NCI-H1930 (cell line): ENCODE measurements at places on chromosomes 6 and 20.

- DNase-seq: no peak
These were observed 385.7 kb upstream of the MMS22L start for GRCh38 chr6:97668716-97669115.

GRCh38 chr20:9323622-9324021 lies 190.8 kb upstream of the LAMP5 start:
- DNase-seq: no peak

GRCh38 chr6:5681480-5681879 lies 325.2 kb downstream of the NRN1 start:
- no peak for DNase-seq

GRCh38 chr20:48326434-48326691 lies 501.4 kb downstream of the PREX1 start:
- no peak for DNase-seq

DNA sequence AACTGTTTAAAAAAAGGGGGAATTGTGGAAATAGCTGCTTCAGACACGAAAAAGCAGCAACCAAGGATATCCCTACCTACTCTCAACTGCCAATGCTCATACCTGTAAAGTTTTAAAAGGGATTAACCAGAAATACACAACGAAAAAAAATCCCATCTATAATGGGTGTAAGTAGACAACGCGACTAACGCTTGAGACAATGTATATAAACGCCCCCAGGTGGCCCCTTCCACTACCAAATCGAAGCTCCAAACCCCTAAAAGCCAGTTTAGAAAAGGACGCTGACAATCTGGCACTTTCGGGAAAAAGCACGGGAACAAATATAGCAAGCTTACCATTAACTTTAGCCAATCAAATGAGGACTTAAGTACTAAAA lies 94.5 kb upstream of the BTN3A2 start:
- no peak for DNase-seq

GRCh38 chr6:54048782-54049181 lies 62.5 kb upstream of the MLIP start:
- DNase-seq: no peak

DNA sequence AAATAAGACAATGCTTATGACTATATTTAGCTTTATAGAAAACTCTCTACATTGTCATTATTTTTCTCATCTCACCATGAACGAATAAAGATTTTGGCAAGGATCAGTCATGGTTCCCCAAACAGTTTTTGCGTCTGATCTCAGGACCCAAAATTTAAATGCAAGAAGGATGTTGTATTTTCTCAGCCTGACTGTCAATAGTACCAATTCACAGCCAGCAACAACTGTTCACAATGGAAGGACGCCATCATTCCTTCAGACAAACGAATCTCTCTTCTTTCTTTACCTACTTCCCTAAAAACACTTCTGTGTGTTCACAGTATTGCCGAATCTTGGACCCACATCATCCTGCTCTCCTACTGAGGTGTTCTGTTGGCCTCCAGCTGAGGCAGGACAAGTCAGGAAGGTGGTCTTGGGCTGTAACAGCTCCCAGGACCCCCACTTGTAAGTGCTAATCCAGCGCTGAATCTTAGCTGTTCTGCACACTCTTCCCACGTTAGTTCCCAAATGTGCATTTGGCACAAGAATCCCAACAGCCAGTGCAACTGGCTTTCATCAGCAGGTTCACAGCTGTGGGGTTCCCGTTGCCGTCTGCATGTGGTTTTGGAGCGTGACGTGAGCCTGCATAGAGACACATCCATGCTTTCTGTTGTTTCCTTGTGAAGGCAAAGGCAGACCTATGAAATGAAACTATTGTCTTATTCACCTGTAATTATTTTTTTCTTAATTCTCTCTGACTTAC lies 600.0 kb downstream of the QKI start:
- no peak for DNase-seq

- no peak for DNase-seq
These were observed 28.9 kb downstream of the PLG start for GRCh38 chr6:160730911-160731310.

DNA sequence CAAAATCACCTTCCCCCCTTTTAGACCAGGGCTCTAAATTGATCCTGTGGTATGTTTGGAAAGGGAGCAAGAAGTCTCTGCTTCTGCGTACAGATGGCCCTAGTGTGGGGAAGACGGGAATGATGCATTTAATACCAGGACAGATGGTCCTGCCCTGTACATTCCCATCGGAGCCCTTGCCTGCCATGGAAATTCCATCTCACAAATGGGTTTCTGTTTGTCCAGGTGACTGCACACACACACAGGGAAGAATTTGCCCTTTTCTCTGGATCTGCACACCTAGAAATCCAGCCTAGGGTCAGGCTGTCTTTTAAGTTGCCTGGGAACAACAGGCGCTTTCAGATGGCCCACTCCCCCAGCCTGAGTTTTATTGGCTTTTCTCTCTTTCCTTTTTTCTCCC lies 1.3 kb downstream of the MAS1 start:
- DNase-seq: no peak

DNA sequence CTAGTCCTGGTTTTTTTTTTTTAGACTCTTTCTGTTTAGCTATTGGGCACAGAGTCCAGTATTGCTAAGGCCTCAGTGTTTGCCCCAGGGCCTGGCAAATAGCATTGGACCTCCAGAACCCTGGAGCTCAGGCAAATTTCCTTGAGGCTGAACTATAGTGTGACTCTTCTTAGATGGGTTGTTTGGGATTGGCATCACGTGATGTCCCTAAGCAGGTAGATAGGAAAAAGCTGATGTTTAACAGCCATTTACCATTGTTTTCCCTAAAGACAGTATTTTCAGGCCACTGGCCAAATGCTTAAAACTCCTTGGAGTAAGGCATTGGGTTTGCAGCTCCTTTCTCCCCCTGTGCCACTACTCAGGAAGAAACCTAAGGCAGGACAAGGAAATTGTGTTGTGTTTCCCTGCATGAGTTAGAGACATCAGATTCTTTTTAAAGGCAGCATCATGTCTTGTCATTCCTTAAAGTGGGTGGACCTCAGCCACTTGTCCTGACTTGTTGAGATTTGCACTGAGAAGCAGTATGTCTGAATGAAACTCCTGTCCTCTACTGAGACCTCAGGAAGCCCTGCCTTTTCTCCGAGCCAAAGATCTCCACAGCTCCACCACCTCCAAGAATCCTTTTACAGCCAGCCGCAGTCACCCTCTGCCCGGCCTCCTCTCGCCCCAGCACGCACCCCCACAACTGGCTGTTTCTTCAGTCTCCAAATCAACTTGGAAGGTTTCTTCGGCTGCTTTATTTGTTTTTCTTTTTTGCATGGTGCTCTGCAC lies 46.2 kb upstream of the RNF144B start:
- DNase-seq: no peak

GRCh38 chr20:58660855-58661597 lies 9.9 kb downstream of the STX16 start:
- DNase-seq: no peak

GRCh38 chr6:70369332-70369950 lies 43.9 kb upstream of the FAM135A start:
- peak; percentile 37 for DNase-seq

GRCh38 chr6:57469072-57469471 lies 151.6 kb downstream of the PRIM2 start:
- no peak for DNase-seq

DNA sequence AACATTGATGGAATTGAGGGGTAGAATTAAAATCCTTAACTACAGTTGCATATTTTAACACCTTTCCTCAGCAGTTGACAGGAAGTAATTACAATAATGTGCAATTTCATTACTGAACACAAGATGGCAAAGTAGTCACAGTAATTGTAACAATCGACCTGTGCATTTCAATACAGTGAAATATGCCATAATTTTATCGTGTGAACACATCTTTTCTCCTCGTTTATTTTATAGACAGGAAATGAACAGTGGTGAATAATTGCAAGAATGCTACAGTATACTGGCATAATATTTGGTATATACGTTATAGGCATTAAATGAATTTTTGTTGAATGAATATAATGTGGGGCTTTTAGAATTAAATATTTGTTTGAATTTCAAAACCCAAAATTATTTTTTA lies 25.0 kb downstream of the CYB5R4 start:
- DNase-seq: peak; percentile 3

- no peak for DNase-seq
These were observed 375.6 kb downstream of the ZFAND3 start for GRCh38 chr6:38195113-38195635.

DNA sequence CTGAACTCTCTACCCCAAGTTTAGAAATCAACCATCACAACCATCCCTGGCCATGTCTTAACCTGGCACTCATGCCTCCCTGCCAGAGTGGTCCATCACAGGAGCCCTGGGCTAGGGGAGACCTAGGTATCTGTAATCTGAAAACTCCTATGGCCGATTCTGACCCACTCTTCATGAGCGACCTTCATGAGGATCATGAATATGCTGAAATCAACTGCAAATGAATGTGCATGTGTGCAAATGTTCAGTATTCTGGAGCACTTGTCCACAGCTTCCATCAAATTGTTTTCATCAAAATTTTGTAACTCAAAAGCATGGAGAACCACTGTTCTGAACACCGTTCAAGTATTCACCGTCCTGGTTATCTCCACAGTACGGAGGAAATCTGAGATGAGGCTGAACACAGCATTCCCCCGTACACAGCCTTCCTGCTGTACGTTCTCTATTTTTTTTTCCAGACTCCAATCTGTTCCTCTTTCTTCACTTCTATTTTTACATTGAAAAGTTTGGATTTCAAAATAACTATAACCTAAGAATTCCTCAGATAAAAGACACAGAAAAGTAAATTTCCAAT lies 17.7 kb downstream of the METTL24 start:
- DNase-seq: no peak

DNA sequence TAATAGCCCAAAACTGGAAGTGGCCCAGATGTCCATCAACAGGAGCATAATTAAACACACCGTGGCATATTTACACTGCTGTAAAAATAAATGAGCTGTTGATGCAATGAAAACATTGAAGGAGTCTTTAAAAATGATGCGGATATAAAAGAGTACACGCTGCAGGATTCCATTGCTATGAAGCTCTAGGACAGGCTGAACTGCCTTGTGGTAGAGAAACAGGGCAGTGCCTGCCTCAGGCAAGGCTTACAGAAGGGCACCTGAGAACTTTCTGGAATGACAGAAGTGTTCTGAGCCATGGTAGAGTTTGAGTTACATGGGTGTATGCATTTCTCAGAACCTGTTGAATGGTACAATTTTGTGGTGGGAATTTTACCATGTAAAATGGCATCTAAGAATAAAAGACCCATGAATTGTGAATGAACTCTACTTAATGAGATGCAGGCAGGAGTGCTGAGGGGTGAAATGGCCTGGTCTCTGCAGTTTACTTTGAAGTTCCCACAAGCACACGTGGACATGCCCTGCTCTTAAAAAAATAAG lies 45.3 kb upstream of the RIN2 start:
- no peak for DNase-seq

- DNase-seq: no peak
These were observed 49.9 kb downstream of the TGM2 start for GRCh38 chr20:38115205-38115604.

DNA sequence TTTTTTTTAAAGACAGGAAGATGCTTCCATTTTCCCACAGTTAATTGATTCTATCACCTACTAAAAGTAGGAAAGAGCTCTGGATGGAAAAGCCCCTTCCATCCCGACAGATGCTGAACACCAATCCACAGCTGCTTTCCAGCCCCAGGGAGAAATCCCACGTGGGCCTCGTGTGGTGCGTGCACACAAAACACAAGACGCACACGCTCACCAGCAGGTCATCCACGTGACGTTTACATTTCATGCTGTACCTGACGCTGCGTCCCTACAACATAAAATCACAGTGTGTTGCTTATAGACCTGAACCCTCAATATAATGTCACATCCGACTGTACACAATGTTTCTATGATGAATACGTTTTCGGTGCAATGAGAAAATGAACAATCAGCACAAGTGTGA lies 50.2 kb upstream of the DACT2 start:
- DNase-seq: no peak

DNA sequence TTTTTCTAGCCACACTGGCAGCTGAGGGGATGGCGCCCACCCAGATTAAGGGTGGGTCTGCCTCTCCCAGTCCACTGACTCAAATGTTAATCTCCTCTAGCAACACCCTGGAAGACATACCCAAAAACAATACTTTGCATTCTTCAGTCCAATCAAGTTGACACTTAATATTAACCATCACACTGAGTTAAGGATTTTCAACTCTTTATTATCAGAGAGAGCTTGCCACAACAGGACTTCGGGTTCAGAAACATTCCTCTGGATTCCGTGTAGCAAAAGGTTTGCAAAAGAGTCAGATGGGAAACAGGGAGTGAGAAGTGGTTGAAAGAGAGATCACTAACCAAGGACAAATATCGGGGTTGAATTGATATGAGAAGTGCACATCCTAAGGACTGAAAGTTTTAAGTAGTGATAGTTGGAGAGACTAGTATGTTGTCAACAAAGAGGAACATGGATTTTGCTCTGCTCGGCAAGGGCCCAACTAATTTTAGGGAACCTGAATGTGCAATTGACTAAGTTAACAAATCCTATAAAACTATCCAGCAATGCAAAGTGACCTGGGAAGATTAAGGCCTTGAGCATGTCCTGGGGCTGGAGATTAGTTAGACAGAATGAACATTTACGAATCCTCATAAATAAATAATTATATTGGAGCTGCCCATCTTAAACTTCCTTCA lies 137.0 kb upstream of the TENT5A start:
- DNase-seq: no peak

GRCh38 chr6:350371-350770 lies 41.2 kb upstream of the IRF4 start:
- DNase-seq: no peak

- no peak for DNase-seq
These were observed 43.1 kb upstream of the BEND6 start for GRCh38 chr6:56911847-56912246.

GRCh38 chr6:12537389-12537788 lies 179.2 kb upstream of the PHACTR1 start:
- DNase-seq: no peak

- no peak for DNase-seq
These were observed at the start of gene DCDC2 for GRCh38 chr6:24357336-24358218. Gene DCDC2, minus strand, starts transcription at chr6:24358059. Its CDS starts 309 bp downstream, at chr6:24357750.

GRCh38 chr6:33105386-33105785 lies 29.6 kb downstream of the HLA-DPB1 start:
- no peak for DNase-seq

DNA sequence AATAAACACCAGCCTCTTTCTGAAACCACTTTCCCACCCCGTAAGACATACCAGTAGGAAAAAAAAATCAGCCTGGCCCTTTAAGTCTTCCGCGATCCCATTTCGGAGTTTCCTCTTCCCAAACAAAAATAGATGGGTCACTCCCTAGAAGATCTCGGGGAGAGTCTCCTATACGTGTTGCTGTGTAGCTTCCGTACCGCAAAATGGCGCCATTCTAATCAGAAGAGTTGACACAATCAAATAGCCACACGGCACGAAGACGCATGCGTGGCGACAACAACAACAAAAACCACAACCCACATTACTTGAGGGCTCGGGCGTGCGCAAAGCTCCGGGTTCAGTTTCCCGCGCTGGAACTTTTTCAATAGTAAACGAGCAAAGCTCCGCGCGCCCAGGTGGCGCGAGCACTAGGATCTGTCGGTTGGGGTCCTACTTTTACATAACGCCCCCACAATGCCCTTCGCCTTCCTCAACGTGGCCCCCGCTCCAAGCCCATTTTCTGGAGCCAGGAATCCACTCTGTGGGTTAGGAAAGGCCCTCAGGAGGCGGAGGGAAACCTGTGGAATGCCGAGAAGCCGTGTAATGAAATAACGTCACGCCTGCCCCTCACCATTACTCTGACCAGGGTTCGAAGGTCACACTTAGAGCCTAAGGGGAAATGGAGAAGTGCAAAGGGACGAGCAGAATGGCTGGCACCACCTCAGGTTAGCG lies at the start of gene GPANK1:
GPANK1 (minus strand) TSS at position 208 of the 711 bp plus-strand sequence. CDS start 519 bp downstream, outside the sequence.
- peak; percentile 84 for DNase-seq

GRCh38 chr20:13262671-13263360 lies 41.7 kb downstream of the ISM1 start:
- no peak for DNase-seq

- DNase-seq: peak; percentile 6
These were observed 649.4 kb downstream of the HDGFL1 start for GRCh38 chr6:23218751-23219150.
